ENCODE measurements at places on chromosomes 2 and 18.

GRCh38 chr2:170573671-170574070, 141.5 kb upstream of the SP5 start:
- DNase-seq, result no peak

DNA sequence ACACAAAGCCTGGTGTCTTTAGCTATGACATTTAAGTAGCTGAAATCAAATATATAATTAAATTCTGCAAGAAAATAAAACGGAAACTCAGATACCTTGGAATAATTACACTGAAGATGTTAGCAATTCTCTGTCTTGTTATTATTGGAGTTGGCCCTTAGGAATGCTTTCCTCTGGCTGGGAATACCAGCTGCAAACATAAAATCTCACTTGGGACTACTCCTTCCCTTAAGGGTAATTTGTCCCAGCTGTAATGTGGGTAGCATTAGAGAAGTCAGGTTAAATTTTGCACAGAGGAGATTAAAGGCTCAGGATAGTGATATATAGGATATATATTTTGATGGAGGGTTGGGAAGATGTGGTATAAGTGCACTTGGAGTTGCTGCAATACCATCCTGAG, 37.3 kb upstream of the GRP start:
- DNase-seq, result no peak

DNA sequence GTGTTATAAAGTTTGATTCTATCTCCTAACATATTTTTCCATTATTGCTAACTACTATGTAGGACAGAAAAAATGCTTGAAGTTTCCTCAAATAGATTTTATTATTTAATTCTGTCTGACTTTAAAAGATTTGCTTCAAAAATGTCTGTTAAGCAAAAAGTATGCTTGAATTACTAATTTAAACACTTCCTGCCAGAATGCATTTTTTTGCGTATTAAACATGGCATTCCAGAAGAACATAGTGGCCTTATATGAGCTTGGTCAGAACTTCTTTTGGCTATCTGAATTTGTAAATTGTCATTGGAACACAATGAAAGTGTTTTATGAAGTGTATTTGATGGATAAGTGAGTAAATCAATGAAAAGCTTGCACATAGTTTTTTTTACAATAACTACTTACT, 37.8 kb downstream of the MBD5 start:
- no peak for DNase-seq

DNA sequence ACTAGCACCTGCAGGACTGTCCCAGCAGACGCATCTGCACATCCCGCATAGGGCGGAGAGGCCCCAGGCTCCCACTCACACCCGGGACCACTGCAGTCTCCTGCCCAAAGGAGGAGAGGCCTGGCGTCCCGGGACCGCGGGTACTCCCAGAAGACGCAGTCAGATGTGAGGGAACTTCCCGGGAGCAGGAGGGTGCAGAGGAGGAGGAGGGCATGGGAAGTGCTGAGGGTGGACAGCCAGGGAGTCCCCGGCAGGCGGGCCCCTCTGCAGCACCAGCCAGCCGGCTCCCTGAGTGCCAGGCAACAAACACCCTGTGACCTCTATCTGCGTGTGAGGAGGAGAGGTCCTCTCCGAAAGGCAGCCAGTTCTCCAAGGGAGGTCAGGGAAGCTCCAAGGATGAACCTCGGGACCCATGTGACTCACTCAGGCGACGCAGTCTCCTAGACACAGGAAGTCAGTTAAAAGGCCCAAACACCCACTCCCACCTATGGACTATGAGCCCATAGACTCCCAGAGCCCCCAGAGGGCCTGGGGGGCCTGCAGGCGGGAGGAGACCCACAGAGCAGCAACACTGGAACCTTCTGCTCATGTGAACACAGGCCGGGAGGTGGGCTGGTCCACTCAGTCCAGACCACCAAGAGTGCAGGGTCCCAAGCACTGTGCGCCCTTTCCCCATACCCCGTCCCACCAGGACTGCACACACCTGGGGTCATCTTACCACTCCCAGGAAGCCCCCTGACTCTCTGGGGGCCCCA, 4.2 kb downstream of the PXDN start:
- no peak for DNase-seq

DNA sequence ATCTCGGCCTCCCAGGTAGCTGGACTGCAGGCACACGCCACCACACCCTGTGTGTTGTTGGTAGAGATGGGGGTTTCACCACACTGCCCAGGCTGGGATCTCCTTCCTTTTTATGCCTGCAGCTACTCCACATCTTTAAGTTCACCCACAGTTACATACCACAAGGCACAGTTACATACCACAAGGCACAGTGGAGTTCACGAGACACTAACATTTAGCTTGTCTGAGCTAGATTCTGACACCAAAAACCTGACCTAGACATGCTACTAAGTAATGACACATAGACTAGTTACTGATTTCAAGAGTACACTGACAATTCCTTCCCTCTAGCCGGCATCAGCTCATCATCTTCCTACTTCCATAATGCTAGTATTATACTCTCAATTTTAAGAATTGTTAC, 4.3 kb downstream of the POLR2D start:
- no peak for DNase-seq

GRCh38 chr2:23654756-23655155, 269.8 kb downstream of the KLHL29 start:
- no peak for DNase-seq

GRCh38 chr2:48250474-48250844, 279.5 kb upstream of the STON1 start:
- no peak for DNase-seq
